GM13977 (cell line): ENCODE measurements at places on chromosomes 16 and 17.

GRCh38 chr17:4728124-4728523, 3.1 kb upstream of the MED11 start:
- DNase-seq, result no peak

DNA sequence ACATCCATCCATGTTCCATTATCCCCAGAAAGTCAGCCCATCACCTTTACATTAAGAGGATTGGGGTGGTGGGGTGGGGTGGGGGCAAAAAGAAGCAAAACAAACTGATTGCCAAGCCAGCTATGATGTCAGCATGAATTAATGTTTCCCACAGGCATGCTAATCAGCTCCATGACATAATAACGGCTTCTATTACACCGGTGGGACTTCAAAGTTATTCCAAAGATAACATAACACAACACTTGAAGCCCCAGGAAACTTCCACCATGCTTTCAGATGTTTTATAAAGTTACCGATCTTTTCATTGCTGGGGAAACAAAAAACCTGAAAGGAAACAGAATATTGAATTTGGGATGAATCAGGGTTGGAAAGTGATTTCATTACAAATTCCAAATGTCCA, 155.9 kb upstream of the IRX5 start:
- DNase-seq, result no peak

- no peak for DNase-seq
Observed at GRCh38 chr17:73705594-73705993, 61.3 kb upstream of the SDK2 start.

GRCh38 chr16:68362262-68362913, 51.6 kb downstream of the PRMT7 start:
- no peak for DNase-seq

DNA sequence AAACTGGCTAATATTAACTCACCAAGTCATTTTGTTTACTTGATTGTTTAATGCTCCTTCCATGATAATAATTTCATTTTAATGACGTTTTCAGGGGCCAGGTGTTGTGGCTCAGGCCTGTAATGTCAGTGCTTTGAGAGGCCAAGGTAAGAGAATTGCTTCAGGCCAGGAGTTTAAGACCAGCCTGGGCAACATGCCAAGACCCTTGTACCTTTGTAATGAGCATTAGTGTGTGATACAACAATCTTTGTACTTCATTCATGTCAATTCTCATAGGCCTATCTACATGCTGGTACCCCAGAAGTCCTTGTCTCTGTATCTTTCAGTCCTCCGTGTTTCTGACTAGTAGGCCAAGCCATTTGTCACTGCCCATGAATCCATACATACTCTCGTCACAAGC, 296.9 kb downstream of the ZFHX3 start:
- no peak for DNase-seq

GRCh38 chr16:24540602-24541210, 1.3 kb downstream of the RBBP6 start:
- DNase-seq, result peak; percentile 33

DNA sequence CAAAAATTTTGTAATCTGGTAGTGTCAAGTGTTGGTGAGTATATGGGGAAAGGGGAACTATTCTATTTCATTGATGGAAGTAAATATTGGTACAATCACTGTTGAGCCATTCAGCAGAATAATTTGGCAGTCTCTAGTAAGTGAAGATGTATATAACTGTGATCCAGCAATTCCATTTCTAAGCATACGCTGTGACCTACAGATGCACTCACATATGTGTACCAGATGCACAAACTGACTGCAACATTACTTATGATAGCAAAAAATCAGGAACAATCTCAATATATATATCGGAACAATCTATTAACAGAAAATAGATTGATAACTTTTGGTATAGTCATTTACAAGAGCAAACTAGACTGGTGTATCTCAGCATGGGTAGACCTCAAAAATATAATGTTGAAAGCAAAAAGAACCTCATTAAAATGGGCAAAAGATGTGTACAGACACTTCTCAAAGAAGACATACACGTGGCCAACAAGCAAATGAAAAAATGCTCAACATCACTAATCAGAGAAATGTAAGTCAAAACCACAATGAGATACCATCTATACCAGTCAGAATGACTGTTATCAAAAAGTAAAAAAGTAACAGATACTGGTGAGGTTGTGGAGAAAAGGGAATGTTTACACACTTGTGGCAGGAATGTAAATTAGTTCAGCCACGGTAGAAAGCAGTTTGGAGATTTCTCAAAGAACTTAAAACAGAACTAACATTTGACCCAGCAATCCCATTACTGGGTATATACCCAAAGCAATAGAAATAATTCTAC, 20.7 kb downstream of the ADAP2 start:
- DNase-seq, result no peak

DNA sequence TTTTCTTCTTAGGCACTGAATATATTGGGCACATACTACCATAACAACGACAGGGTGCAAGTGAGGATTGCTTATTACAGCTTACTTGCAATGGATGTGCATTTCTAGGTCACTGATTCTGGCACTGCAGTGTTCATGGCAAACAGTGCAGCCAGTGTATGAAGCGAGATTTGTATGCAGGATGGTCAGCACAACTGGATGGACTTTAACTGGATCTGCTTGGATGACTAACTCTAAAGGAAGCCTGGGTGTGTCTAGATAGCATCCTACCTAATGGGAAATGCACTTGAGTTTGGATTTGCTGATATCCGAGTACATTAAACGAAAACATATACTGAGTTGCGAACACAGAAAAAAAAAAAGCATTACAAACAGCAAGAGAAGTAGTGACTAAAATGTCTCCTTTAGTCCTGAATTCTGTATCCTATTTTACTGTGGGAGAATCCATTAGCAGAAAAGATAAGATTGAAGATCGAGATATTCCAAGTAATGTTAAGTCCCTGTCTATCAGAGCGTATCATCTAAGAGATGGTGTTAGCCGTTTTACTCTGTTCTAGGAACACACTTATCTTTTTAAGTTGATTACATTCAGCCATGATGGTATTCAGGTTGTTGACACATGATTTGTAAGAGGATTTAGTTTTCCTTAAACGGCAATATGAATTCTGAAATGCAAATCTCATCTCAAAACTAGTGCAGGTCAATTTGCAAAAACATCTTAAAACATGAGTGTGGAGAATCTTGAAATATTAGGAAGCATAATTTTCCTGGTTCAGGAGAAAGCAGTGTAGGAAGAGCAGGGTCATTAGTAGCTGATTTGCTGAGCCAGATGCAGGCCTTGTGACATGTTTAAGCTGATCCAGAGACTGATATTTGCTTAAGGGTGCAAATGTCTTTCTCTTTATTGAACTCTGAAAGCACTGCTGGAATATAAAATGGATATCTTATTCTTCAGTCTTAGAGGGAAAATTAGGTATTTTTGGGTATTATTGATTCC, 142.6 kb upstream of the CPHXL start:
- no peak for DNase-seq

- DNase-seq, result no peak
Observed at GRCh38 chr16:27473101-27473900, 71.3 kb downstream of the IL21R start.

DNA sequence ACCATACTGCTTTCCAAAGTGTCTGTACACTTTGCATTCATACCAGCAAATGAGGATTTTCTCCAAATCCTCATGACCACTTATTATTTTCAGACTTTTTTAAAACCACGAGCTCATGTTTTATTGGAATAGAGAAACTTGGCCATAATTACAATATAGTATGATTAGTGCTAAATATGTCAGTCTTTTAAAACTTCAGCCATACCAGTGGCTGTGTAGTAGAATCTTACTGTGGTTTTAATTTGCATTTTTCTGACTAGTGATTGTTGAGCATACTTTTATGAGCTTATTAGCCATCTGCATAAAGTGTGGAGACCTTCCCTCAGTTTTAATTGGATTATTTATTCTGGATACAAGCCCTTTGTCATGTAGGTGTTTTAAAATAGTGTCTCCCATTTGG, 57.8 kb downstream of the NLK start:
- no peak for DNase-seq

DNA sequence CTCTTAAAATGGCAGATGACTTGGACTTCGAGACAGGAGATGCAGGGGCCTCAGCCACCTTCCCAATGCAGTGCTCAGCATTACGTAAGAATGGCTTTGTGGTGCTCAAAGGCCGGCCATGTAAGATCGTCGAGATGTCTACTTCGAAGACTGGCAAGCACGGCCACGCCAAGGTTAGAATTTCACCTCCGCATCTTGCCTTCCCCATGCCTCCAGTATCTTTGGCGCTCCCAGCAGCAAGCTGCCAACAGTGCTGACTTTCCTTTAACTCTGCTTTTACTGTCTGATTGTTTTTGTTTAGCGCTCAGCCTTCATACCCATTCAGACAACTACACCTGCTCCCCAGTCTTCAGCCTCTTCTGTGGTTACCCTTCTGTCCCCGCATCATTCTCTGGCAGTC, 2.2 kb downstream of the EIF5A start:
- DNase-seq, result no peak

GRCh38 chr17:72297326-72298115, 176.7 kb downstream of the SOX9 start:
- DNase-seq, result no peak

- DNase-seq, result peak; percentile 64
Observed at GRCh38 chr16:29290631-29291247, 115.8 kb downstream of the NPIPB11 start.

DNA sequence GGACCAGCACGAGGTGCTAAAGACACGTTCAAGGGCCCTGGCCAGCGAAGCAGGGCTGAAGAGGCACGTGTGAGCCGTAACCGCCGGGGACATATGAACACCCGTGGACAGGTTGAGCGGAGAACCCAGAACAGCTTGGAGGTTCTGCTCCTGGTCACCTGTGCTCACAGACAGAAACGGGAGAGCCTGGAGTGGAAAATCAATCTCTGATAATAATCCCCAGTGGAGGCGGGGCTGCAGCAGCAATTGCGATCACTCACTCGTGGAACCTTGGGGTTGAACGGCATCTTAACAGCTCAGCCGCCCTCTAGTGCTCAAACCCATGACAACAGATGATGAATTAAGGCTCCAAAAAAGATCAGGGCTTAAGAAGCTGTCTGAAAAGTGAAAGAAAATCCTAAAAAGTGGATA, 25.6 kb downstream of the WIPI1 start:
- peak; percentile 28 for DNase-seq

GRCh38 chr16:12050361-12050760, 73.8 kb downstream of the SNX29 start:
- DNase-seq, result no peak
